ENCODE measurements at places on chromosomes 1 and 21.
A peak's percentile ranks its signal among the peaks of the same experiment; 100 is the strongest.

DNA sequence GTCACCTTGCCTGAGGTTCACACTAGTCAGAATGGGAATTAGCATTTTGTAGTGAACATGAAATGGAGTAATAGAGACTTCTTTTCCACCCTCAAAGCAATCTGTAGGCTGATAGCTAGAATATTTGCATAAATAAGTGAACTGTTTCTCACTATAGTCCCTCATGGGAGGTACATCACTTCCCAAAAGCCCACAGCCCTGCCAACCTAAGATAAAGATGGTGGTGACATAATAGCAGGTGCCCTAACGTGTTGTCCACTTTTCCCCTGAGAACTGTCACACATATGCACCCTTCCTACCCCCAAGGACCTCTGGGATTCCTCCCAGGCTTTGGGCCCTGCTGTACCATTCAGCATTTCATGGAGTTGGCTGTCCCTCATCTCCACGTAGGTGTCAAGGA lies 4.4 kb downstream of the TMEM35B start:
- DNase-seq, result no peak

- no peak for DNase-seq
These were observed 171.0 kb downstream of the EIF4G3 start for GRCh38 chr1:21005466-21006239.

DNA sequence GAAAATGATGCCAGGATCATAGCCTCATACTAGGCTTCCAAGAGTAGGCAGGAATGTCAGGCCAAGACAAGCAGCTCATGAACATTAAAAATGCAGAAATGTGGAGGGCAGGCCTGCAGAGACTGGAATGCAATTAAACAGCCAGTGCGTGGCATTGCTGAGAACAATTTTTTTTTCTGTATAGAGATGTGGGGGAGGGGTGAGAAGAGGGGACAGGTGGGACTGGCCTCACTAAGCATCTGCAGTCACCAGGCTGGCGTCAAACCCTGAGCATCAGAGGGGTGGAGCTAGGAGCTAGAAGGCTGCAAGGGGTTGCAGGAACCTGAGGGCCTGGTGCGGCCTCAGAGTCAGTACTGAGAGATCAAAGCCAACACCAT lies 114.1 kb downstream of the TNR start:
- no peak for DNase-seq

DNA sequence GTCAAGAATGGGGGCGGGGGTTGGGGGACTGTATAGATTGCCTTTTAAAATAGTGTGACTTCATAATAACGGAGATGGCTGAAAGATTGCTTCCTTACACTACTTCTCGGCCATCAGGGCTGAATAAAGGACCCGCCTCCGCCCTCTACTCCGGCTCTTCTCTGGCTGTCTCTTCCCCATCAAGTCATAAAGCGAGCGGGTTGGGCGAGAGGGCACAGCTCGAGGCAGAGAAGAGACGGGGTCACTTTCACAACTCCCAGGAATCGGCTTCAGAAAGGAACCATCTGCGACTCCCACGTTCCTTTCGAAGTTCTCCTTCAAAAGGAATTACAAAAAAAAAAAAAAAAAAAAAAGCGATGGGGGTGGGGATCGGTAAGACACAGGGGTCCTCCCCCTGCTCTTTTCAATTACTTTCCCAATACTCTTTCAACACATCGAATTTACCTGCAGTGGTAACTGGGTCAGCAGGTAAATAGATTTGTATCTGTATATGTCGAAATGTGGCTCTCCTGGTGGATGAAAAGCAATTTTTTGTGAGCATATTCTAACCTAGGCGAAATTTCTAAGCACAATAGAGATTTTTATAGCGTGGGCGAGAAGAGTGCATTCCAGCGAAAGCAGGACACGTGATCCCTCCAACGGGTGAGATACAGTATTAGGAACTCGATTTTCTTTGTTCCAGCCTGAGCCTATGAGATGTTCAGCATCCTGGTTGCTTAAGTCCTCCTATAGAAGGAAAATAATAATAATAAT lies 2.0 kb downstream of the LRRC7 start:
- DNase-seq, result no peak

DNA sequence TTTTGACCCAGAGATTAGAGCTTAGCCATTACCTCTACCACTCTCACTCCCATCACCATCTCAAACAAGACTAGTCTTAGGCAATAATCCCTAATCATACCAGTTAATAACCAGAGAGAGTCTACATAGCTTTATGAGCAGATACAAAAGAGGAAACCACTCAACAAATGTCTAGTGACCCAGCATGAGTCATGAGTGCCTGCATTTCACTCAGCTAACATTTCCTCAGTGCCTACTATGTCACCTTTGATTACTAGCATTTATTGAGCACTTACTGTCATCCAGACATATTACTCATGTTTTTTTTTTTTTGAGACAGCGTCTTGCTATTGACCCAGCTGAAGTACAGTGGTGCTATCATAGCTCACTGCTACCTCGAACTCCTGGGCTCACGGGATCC lies 35.9 kb upstream of the GALNT2 start:
- no peak for DNase-seq

DNA sequence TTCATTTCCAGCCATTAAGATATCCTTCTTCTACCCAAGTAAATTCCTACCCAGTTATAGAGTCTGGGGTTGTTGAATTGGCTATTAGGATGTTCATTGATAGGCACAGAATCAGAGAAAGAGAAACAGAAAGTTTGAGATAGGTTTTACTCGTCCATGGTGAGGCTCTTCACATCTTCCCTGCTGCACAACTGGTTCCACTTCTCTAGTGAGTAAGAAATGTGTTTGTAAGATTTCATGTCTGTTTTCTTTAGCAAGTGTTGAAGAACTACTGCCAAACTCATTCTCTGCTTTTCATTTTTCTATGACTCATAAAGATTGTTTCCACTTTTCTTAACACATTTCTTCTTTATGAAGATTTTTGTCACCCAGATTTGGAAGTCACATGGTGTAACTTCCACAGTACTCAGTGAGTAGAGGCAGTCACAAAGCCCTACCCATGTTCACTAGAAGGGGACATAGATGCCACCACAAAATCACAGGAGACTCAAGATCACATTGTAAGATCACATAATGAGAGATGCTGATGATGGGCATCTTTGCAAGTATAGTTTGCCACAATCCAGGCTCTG lies 152.3 kb downstream of the SNX7 start:
- no peak for DNase-seq

DNA sequence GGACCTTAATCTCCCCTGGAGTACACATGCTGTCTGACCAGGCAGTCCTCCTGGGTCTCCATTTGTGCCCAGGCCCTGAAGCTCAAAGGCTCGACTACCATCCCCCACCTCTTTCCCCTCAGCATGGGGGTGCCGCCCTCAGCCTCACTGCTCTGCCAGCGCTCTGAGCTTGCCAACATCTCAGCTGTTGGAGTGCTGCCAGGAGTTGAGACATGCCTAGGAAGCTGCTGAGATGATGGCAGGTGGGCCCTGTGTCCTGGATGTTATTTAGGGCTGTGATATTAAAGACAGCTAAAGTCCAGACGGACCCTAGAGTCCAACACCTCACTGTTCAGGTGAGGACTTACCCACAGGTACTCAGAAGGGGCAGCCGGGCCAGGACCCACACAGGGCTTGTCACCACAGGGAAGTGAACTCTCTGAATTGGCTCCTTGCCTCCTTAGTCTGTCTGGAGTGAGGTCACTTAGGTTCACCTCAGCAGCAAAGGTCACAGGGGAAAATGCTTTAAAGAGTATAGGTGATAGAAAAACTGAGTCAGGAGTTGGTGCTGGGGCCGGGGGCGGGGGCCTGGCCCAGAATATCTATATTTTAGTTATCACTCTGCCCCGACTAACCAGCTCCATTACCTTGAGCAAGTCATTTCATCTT lies 19.7 kb upstream of the KCNC4 start:
- DNase-seq, result no peak

GRCh38 chr1:176888471-176889032 lies 276.0 kb downstream of the ASTN1 start:
- no peak for DNase-seq

GRCh38 chr1:39690794-39691382 lies 345 bp downstream of the HPCAL4 start:
- no peak for DNase-seq

DNA sequence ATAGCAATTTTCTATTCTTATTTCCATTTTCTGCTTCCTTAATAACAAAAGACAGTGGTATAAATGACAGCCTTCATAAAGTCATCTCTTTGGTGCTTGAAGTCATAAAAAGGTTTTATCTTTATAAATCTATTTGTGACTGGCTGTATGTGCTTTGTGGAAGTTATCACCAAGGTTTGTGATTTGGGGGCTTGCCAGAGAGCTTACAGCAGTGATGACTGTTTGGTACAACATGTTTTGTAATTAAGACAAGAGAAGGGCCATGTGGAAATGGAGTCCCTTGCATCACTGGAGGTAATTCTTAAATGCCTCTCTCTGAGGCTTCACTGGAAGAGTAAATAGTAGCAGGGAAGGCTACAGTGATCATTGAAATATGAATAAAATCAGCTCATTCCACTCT lies 2.7 kb downstream of the SLC35F3 start:
- DNase-seq, result no peak

DNA sequence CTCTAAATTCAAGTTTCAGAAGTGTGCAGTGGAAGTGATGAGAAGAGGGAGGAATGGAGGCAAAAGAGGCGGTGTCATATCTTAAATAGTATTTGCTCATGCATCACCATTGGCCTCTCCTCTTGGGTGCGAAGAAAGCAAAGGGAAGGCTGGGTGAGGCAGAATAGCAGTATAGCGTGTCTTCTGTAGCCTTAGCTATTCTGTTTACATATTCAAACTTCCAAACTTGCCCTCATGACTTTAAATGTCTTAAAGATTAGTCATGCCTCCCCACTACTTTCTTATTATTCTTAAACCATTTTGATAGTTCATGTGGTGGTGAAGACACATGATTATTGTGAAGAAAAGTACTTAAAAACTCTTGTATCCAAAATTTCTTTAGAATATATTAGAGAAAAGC lies 104.6 kb upstream of the TENT5C start:
- no peak for DNase-seq

GRCh38 chr1:9126511-9126910 lies 2.4 kb downstream of the GPR157 start:
- DNase-seq, result no peak

DNA sequence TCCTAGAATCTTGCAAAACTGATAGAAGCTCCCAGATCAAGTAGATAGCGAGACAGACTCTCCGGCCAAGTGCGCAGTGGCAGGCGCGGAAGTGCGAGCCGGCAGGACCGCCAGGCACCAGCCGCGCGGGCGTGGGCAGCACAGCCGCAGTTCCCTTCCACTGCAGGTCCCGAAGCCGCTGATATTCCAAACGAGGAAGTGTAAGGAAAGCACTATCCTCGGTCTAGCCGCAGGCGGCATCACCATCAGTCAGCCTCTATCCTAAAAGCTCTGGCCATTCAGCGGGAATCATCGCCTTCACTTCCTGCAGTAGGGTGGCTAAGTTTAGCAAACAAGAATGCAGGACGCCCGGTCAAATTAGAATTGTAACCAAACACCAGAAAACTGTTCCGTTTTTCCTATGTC lies 710 bp downstream of the GLRX2 start:
- DNase-seq, result peak; percentile 18

- DNase-seq, result no peak
These were observed 15.9 kb downstream of the LYPD8 start for GRCh38 chr1:248739572-248740205.

- DNase-seq, result no peak
These were observed 452.1 kb downstream of the TTLL7 start for GRCh38 chr1:83546874-83547273.

DNA sequence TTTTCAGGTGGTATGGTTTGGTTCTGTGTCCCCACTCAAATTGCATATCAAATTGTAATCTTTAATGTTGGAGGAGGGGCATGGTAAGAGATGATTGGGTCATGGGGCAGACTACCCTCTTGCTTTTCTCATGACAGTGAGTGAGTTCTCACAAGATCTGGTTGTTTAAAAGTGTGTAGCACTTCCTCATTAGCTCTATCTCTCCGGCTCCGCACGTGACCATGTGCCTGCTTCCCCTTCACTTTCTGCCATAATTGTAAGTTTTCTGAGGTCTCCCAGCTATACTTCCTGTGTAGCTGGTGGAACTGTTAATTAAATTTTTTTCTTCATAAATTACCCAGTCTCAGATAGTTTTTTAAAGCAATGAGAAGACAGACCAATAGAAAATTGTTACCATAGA lies 843.2 kb downstream of the AMY1C start:
- no peak for DNase-seq

- DNase-seq, result no peak
These were observed 21.4 kb downstream of the PRRC2C start for GRCh38 chr1:171506525-171507304.

GRCh38 chr21:34086887-34087306 lies 13.5 kb downstream of the MRPS6 start:
- no peak for DNase-seq

- no peak for DNase-seq
These were observed 59.7 kb downstream of the MIER1 start for GRCh38 chr1:66984491-66984890.

DNA sequence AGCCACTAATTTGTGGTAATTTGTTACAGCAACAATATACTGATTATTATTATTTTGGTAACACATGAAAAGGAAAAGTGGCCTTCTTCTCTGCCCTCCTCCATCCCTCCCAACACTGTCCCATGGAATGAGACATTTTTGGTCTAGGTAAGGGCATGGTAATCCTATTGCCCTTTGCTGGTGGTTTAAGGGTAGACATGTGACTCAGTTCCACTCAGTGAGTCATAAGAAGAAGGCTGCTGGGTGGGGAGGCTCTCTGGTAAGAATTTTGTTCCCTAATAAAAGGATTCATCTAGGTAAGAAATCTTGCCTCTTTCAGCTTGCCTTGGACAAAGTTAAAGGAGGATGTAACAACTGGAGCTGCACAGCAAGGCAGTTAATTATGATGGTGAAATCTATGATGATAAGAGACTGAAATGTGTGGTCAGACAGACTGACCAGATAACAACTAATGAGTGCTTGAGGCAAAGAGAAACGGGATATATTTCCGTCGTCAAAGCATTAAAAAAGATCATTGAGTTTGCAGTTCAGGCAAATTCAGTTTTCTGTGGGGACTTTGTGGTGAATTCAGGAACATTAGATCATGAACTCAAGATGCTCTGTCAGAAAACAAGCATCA lies 232.0 kb upstream of the KCNK2 start:
- DNase-seq, result no peak

DNA sequence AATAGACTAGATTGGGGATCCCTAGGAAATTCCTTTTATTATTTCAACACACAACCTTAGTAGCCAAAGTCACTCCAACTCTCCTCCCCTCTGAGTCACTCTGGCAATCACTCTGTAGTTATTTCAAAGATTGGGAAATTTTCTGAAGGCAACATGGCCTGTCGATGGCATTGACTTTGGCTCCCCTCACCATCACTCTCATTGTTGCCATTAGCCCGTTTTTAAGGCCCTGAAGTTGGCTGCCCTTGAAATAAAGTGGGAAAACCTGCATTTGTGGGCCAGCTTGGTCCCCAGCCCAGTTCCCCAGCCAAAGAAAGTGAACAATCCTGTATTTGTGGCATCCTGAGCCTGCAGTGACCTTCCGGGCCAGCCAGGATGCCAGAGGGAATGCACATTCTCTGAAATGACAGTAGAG lies 52.5 kb downstream of the CDC7 start:
- no peak for DNase-seq

DNA sequence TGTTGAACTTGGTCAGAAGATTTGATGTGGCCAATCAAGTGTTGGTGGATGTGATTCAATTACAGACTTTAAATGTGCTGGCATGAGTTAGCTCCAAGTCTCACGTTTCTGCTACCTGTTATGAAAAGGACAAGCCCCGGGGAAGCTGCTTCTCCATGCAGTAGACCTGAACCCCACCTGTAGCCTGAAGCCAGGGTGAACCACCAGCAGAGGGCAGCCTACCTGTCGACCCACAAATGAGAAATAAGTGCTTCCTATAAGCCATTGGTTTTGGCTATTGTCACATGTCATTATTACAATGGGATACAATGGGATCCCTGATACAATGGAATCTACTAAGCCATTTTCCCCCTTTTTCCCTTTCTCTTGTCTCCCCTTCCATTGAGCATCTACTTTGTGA lies 230.2 kb downstream of the PRDM2 start:
- peak; percentile 23 for DNase-seq
